ENCODE measurements at places on chromosomes 3 and 15. TPM values are rescaled to one million over a fixed set of nuclear protein-coding genes. Genes with fewer than 3 reads are reported as not detected.

KLHL40 gene
- total RNA-seq: 0.44 TPM

CCDC191 gene
- total RNA-seq: 3.8 TPM

EXD1 gene
- total RNA-seq: not detected

ELL3 gene
- 0.51 TPM for total RNA-seq

C3orf62 gene
- total RNA-seq: 7.5 TPM

CCDC51 gene
- 15.3 TPM for total RNA-seq

SLC24A5 gene
- not detected for total RNA-seq

CHST13 gene
- total RNA-seq: not detected

GOLGA6A gene
- 0.83 TPM for total RNA-seq

A4GNT gene
- total RNA-seq: not detected

KNG1 gene
- not detected for total RNA-seq

SLC28A1 gene
- total RNA-seq: 0.25 TPM

ADGRG7 gene
- total RNA-seq: not detected

PLXNA1 gene
- total RNA-seq: 110 TPM

IRAK2 gene
- total RNA-seq: 0.20 TPM

STRA6 gene
- 8.4 TPM for total RNA-seq

RTP1 gene
- total RNA-seq: not detected

GNAT1 gene
- not detected for total RNA-seq

MED12L gene
- 7.8 TPM for total RNA-seq

RYR3 gene
- total RNA-seq: 7.4 TPM
